ENCODE measurements at places on chromosomes 1 and 21.

DNA sequence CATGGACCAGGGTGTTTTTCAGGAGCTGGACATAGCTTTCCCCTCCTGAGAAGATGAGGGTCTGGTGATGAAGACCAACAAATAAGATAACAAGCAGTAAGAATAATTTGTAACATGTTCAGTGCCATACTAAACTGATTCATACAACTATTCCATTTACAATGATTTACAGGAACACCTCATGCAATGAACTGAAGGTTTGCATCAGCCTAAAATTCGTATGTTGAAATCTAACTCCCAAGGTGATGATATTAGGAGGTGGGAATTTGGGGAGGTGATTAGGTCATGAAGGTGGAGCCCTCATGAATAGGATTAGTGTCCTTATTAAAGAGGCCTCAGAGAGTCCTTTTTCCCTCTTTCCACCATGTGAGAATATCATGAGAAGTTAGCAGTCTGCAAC, 15.9 kb upstream of the NIBAN1 start:
- DNase-seq, result no peak

DNA sequence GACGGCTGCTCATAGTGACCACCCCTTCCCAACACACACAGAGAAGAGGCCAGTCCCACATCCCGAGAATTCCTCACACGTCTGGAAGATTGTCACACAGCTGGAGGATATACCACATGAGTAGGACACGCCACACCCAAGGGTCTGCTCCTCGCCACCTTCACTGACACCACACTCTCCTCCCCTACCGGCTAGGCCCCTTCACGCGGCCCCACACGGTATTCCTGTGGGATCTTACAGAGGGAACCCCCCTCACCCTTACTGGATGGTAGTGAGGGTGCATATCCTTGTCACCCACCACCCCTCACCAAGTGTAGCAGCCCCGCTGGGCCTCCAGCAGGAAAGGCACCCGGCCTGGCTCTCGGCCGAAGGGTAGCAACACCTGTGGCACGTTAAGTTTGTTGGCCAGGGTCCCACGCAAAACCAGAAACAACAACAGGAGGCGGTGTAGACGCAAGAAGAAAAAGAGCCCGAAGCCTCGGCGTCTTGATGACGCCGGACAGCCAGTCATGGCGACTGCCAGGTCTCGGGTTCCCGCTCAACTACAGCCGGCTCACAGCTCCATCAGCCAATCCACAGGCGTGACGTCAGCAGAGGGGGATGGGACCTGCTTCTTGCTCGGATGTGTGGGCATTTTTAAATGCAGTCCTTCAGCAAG, at the start of gene NUP210L:
TSS of gene NUP210L (minus strand) at position 540 of the 658 bp plus-strand sequence.
- no peak for DNase-seq

DNA sequence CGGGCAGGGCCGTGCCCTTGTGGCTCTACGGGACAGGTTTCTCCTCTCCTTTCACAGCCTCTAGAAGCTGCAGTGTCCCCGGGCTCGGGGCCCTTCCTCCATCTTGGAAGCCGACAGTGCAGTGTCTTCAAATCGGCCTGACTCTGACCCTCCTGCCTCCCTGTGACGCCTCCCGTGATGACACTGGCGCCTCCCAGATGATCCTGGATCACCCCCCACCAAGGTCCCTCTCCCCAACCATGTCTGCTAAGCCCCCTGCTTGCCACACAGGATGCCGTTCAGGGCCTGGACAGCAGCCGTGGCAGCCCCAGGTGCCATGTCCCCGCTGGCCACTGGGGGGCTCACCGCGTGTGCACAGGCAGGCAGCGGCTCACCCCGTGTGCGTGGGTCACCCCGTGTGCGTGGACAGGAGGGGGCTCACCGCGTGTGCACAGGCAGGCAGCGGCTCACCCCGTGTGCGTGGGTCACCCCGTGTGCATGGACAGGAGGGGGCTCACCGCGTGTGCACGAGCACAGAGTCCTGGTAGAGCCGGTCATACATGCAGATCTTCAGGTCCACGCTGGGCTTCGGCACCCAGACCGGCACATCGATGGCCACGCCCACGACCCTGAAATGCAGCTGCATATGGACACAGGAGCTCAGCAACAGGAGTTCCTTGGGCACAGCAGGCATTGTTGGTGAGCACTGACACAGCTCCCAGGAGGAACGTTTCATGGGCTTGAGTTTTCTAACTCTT, 24.9 kb upstream of the TMEM52 start:
- peak; percentile 52 for DNase-seq

- no peak for DNase-seq
Measured at GRCh38 chr21:45103971-45104520, 29.7 kb downstream of the ADARB1 start.

- DNase-seq, result no peak
Measured at GRCh38 chr1:247241691-247242090, 14.2 kb upstream of the VN1R5 start.

GRCh38 chr1:46603481-46603857, 599 bp downstream of the MKNK1 start:
- DNase-seq, result no peak

- DNase-seq, result peak; percentile 21
Measured at GRCh38 chr1:115879977-115880376, 39.1 kb upstream of the NHLH2 start.

- DNase-seq, result no peak
Measured at GRCh38 chr21:41251961-41252642, 64.5 kb upstream of the FAM3B start.

GRCh38 chr1:85496941-85497582, 32.1 kb upstream of the DDAH1 start:
- no peak for DNase-seq

DNA sequence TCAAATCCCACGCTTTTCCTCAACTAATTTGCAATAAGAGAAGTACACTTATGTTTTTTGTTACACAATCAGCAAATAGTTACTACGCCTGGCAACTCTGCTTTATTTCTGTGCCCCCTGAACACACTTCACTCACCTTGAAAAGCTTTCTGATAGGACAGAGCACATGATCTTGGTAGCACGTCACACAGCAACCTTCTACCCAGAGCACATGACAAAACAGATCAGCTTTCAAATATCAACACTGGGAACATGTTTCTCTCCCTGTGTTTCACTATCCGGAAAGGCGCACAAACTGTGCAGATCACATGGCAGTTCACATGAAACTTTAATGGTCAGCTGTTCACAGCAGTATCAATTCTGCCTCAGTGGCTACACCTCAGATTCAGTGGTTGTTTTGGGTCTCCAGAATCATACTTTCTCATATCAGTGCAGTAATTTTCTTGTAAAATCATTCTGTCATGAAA, 2.2 kb downstream of the SLC19A2 start:
- no peak for DNase-seq

- DNase-seq, result no peak
Measured at GRCh38 chr1:4028139-4028501, 128.0 kb upstream of the C1orf174 start.

- no peak for DNase-seq
Measured at GRCh38 chr1:219289171-219289570, 115.5 kb downstream of the LYPLAL1 start.

DNA sequence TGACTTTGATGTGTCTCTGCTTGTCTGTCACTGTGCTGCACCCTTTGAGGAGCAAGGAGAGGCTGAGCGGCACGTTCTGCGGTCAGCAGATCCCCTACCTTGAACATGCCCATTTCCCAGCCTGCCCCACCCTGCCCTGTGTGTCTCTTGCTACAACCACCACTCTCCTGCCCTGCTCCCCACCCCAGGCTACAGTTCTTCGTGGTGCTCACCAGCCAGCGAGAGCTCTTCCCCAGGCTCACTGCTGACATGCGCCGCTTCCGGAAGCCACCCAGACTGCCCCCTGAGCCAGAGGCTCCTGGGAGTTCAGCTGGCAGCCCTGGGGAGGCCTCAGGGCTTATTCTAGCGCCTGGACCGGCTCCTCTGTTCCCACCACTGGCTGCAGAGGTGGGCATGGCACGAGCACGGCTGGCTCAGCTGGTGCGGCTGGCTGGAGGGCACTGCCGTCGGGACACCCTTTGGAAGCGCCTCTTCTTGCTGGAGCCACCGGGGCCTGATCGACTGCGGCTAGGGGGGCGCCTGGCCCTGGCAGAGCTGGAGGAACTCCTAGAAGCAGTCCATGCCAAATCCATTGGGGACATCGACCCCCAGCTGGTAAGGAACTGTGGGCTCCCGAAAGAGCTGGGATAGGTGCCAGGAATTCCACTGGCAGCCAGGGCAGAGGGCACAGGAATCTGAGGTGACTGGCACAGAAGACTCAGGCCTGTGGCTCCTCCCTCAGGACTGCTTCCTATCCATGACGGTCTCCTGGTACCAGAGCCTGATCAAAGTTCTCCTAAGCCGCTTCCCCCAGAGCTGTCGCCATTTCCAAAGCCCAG, 5.6 kb downstream of the HYI start:
- no peak for DNase-seq

DNA sequence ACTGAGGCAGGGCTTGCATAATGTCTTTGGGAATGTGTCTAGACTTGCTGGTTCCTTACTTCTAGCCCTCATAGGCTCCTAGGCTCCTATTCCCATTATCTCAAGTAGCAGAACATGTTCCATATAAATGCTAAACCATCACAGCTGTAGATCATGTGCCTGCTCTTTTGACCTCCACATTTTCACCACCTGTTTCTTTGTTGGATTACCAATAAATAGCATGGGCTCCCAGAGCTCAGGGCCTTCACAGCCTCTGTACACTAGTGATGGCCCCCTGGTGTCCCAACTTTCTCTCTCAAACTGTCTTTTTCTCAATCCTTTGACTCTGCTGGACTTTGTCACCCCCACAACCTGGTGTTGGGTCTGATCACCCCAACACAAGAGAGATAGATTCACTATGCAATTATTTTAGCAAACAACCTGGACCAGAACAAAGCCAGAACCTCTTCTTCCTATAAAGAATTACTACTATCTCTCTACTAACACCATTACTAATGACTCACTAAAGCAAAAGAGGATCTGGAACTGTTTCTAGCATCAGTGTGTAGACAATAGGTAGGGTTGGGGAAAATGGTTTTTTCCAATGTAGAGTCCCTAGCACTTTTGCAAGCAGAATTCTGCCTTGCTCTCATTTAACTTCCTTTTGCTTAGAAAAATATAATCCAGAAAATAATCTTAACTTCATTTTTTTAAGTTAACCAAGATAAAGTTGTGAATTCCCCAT, 51.7 kb downstream of the WLS start:
- no peak for DNase-seq

GRCh38 chr1:154756793-154757548, 113.1 kb downstream of the KCNN3 start:
- no peak for DNase-seq

GRCh38 chr1:46442317-46443161, 47.1 kb upstream of the DMBX1 start:
- peak; percentile 54 for DNase-seq

DNA sequence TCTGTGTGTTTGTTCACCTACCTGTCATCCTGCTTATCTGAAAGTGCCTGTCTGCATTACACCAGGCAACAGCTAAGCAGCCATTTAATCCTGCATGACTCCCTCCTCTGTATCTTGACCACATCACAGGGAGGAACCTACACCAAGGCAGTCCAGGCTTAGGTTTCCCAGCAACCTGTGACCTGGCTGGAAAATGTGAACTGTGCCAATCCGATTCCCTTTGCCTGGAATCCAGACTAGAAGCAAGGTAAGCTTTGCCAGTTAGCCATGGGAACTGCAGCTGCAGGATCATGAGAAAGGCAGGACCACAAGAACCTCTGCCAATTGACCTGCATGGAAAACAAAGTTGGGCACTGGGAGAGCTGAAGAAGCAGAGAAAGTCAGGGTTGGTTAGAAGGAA, 6.3 kb upstream of the ATP1B1 start:
- DNase-seq, result no peak

DNA sequence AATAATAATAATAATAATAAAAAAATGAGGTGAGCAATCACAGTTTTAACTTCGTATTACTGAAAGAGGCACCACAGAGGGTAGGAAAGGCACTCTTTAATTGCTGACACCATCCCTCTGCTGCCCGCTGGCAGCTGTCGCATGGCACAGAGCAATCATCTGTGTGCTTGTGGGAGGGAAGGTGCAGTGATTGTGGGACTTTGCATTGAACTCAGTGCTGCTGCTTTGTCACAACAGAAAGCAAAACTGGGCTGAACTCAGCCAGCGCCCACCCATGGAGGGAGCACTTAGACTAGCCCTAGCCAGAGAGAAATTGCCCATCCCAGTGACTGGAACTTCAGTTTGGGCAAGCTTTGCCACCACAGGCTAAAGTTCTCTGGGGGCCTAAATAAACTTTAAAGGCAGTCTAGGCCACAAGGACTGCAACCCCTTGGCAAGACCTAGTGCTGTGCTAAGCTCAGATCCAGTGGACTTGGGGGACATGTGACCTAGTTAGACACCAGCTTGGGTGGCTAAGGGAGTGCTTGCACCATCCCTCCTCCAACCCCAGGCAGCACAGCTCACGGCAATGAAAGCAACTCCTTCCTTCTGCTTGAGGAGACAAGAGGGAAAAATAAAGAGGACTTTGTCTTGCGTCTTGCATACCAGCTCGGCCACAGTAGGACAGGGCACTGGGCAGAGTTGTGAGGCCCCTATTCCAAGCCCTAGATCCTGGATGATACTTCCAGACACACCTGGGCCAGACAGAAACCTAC, 59.3 kb downstream of the WDR4 start:
- no peak for DNase-seq

DNA sequence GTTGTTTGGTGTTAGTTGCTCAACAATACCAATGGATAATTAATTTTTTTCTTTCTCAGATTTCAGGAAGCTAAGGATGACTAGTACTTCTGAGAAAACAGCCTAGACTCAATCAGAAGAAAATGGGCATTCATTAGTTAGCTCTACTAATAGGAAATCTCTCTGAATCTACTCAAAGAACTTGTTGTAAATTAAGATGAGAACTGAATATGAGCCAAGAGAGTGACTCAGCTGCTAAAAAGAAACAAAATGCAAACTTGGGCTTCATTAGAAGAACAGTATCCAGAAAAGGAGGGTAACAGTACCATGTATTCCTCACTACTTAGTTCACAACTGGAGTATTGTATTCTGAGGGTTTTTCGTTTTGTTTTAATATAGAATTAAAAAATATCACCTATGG, 12.5 kb downstream of the FOXJ3 start:
- DNase-seq, result no peak

DNA sequence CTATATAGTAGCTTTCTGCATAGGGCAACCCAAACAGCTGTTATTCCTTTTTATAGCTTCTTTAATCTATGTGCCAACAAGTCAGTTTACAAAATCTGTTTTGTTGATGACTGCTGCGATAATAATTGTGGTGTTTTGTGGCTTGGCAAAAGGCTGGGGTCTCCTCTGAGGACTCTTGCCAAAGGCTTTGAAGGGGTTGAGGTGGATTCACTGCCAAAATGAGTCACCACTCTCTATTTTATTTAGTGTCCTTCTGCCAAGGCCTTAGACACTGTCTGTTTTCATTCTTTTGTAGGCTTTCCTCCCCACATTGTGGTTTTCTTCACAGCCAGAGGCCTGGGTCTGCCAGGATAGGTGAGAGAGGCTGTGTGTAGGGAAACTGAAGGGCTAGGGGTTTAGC, 161.8 kb downstream of the NFIA start:
- no peak for DNase-seq

GRCh38 chr1:30870656-30871055, 37.9 kb downstream of the SDC3 start:
- DNase-seq, result no peak

DNA sequence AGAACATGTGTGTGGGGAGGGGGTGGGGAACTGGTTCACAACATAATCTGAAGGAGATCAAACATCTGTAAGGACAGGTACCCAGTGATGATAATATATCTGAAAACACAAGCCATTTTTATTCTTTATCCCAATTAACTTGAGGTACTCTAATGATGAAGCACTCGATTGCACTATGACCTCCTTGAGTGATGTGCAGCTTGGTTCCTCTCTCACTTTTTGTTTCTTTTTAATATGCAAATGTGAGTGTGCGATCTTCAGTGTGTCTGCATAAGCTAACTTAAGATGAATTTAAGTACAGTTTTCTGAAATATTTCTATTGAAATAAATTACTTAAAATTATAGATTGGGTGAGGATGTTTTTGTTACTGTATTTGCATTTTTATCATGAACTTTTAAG, 50.6 kb upstream of the ANGPTL1 start:
- no peak for DNase-seq

Measured in CD14-positive monocyte (primary cell).